ENCODE measurements at places on chromosomes 3 and 15.

- DNase-seq = no peak
These were observed 66.6 kb downstream of the GAP43 start for GRCh38 chr3:115689928-115690327.

GRCh38 chr15:76987896-76988860 lies 6.7 kb upstream of the PSTPIP1 start:
- DNase-seq = no peak

DNA sequence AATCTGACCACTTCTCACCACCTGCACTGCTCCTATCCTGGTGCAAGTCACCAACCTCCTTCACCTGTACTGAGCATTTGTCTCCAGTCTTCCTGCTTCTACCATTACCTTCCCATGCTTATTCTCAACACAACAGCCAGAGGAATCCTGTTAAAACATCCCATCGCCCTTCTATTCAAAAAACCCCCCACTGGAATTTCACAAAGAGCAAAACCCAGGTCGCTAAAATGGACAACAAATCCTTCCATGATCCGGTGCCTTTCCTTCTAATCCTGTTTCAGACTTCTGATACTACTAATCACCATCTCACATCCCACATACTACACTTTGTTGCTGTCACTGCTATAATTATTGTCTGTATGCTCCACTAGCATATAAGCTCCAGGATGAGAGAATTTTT lies 85.2 kb downstream of the ERC2 start:
- no peak for DNase-seq

DNA sequence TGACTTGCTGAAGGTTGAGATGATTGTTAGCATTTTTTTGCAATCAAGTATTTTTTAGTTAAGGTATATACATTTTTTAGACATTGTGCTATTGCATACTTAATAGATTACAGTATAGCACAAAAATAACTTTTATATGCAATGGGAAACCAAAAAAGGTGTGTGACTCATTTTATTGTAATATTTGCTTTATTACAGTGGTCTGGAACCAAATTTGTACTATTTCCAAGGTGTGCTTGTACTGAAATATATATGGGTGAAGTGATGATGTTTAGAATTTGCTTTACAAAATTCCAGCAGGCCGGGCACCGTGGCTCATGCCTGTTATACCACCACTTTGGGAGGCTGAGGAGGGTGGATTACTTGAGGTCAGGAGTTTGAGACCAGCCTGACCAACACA lies 29.1 kb upstream of the TBC1D23 start:
- DNase-seq = no peak

- DNase-seq = peak; percentile 28
These were observed 325.5 kb downstream of the SI start for GRCh38 chr3:164752812-164753211.

DNA sequence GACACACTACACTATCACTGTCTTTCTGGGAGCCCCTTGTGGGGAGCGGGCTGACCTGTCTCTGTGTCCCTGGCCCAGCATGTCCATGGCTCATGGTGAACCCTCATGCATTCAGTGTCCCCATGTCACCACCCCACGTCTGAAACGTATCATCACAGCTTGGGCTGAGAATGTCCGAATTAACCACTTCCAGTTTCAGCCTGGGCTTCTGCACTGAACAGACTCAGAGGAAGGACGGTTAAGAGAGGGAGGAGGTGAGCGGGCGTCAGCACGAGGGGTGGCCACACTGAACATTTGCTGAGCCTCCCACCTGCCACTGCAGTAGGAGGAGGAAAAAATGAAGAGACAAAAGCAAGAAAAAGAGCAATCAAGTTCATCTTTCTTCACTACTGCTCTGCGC lies 30.5 kb downstream of the ATP2B2 start:
- no peak for DNase-seq

DNA sequence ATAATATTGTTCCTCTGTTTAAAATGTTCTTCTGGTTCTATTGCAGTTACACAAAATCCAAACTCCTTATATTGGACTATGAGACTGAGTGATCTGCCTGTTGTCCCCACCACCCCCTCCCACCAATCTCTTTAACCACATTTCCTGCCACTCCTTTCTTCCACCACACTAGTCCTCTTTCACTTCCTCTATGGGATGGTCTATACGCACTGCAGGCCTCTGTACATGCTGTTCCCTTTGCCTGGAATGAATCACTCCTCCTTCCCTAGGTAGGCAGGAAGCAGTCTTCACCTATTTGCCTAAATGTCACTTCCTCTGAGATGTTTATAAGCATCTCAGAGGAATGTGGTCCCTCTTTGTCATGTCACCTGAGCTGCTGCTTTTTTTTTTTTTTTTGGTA lies 4.0 kb downstream of the MAP2K1 start:
- DNase-seq = no peak

DNA sequence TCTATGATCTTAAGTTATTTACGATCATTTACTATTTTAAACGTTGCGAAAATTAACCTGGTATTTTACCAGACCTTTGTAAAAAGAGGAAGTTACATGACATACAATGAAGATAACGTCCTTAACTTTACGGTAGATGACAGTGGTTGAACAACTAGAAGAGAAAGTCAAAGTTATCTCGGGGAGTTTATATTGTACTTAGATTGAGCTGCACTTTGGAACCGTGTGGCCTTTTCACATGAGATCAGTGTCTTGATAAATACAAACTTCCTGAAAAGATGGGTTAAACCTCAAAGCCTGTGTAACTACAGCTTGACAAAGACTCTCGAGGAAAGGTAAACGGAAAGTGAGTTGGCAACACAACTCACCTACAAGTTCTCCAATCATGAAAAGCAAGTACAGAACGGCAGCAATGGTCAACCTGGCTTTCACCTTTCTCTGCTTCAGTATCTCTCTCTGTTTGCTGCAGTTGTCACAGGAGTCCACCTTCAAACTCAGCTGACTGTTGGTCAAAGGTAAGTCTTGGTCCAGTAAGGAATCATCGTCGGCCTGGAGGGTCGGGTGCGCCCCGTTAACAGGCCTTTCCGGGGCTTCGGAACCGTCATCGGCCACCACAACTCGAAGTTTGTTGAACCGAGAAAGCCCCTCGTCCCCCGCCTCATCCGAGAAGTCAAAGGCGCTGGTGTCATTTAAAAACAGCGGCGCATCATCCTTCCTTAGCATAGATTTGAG lies 793 bp downstream of the SLC30A4 start:
- no peak for DNase-seq

DNA sequence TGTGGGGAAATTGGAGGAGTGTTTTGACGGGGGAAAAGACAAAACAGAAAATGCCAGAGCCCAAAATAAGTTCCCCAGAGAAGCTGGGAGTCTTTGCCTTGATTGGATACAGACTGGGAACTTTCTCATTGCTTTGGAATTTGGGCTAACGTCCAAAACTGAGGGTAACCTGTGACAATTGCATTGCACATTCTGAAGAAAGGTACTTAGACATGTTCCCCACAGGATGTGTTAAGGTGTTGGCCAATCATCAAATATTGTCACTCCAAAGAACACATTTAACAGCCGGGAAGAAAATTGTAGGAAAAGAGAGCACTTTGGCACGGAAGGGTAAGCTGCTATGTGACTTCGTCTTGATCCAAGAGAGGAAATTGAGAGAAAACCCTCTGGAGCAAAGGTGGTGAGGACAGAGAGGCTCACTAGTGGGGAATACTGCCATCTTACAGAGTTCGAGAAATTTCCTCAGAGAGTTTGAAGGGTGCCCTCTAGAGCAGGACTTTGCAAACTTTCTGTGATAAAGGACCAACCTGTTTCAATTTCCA lies 619.5 kb upstream of the TBL1XR1 start:
- DNase-seq = peak; percentile 56

DNA sequence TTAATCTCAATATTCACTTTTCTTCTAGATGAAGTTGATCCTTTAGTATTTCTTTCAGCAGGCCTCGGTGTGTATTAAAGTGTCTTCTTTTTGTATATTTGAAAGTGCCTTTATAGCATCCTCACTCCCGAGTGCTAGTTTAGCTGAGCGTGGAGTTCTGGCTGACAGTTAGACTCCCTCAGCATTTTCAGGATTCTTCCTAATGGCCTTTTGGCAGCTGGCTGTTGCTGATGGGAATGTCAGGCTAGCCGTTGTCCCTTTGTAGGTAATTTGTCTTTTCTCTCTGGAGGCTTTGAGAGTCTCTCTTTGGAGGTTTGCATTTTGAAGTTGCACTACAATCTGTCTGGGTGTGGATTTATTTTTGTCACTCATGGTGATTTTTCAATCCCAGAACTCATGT lies 94.4 kb downstream of the SRGAP3 start:
- no peak for DNase-seq

- no peak for DNase-seq
These were observed 364.6 kb upstream of the TBL1XR1 start for GRCh38 chr3:177561769-177562392.

DNA sequence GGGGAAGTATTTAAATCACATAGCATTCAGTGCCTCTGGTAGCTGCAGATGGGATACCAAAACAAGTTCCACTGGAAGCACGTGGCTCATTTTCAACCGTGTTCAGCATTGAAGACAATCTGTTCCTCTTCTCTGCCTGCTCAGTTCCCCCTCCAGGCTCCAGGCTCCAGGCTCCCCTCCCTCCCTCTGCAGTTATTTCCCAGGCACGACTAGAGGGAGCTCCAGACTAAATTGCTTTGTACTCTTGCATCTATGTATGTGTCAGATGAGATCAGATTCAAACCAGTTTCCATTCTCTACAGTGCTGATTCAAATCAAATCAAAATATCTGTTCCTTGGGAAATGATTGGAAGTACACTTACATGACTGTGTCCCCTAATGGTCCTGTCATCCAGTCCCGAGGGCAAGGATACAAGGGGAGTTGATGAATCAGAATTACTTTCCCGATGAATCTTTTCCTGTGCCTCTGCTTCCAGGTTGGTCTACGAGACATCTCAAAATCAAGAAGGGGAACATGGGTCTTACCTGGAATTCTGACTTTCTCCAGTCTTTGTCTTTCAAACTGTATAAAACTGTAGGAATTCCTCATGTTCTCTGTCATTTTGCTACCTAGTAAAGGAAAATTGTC lies 600.5 kb downstream of the EDEM1 start:
- DNase-seq = no peak

DNA sequence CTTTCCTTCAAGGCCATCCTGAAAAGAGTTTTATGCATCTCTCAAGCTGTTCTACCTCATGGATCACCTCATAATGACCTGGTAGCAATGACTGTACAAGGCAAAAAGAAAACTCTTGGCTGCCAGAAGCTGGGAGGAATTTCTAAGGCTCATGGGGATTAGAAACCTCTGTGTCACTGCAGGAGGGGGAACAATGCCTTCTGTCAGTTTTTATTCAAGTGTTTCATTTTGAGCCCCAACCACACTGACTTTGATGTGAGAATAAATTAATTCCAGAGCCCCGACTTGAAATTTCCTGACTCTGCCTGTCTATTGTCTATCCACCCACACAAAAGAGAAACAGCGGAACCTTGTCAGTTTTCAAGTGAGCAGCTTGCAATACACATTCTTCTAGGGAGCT lies 58.7 kb upstream of the MRPL3 start:
- no peak for DNase-seq

DNA sequence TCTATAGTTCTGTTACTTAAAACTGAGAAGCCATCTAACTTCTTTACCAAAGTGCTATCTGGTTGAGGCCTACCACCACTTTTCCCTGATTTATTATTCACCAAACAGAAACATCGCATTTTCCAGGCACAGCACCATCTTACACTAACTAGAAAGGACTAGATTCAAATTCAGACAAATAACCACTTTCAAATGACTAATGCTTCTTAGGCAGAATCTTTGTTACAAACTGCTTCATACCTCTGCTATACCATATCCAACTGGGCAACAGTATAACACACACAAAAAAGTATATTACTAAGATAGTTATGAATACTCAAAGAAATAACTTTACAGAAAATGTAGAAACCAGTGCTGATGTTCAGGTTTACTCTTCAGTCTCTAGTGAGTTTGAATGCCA lies 16.6 kb downstream of the DLG1 start:
- DNase-seq = no peak

DNA sequence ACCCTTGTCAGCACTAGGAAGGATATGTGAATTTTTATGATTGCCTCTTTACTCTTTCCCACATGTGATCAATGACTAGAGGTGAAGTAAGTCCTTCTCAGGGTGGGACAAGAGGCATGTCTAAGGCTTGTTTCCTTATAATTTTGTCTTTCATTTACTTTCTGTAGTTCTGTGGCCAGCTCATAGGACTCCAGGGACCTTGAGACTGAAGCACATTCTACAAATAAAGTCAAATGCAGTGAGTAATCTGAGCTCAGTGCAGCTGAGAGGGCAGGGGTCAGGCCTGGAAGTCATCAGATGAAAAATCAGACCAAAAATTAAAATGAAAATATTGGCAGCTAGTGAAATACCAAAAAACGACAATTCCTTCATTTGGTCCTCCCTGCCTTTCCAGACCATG lies 424.7 kb upstream of the THBS1 start:
- peak; percentile 73 for DNase-seq

DNA sequence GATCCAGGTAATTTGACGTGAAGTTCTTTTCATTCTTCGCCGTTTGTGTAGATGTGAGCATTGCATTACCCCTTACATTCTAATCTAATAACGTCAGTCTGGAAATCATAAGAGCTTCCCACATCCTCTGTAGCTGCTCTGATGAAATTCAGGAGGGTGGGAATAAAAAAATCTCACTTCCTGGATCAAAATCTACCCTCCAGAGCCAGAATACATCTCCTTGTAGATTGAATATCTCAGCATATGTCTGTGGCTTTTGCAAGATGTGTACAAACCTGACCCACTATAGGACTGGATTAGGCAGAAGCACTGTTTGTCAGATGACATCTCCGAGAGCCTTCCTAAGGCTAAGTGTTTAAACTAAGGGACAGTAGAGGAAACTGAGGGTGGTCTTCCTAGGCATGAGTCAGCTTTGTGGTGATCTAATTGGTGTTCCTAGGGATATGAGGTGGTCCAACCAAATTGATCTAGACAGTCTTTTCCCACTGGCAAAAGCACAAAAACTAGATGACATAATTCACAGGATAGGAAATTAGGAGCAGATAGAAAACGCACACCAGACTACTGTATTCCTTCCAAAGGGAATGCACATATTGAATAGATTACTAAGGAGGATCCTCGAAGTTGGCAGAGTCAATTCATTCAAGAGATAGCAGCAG lies 216.3 kb upstream of the LRTM1 start:
- DNase-seq = no peak

- no peak for DNase-seq
These were observed 52.0 kb downstream of the HRH1 start for GRCh38 chr3:11206316-11206715.

DNA sequence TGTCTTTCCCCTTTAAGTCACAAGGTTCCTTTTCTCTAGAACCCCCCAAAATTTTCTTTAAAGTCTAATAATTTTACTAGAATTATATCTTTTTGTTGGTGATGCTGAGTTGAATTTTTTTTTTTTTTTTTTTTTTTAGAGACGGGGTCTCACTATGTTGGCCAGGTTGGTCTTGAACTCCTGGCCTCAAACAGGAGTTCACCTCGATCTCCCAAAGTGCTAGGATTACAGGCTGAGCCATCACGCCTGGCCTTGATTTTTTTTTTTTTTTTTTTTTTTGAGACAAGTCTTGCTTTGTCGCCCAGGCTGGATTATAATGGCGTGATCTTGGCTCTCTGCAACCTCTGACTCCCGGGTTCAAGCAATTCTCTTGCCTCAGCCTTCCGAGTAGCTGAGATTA lies 12.2 kb downstream of the SEC13 start:
- no peak for DNase-seq

- no peak for DNase-seq
These were observed 103.3 kb downstream of the STT3B start for GRCh38 chr3:31636049-31636448.

Data from myocyte (in vitro differentiated cells).